ENCODE measurements at places on chromosomes 1 and 21.

DNA sequence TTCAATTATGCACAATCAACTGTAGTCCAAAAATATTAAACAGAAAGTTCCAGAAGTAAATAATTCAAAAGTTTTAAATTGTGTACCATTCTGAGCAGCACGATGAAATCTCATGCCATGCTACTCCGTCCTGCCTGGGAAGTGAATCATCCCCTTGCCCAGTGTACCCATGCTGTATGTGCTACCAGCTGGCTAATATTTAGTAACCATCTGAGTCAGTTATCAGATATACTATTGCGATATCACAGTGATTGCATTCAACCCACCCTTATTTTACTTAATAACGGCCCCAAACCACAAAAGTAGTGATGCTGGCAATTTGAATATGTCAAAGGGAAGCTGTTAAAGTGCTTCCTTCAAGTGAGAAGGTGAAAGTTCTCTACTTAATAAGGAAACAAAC lies 56.2 kb downstream of the EVI5 start:
- no peak for DNase-seq

GRCh38 chr1:53964109-53964508 lies 18.0 kb downstream of the LRRC42 start:
- DNase-seq = no peak

DNA sequence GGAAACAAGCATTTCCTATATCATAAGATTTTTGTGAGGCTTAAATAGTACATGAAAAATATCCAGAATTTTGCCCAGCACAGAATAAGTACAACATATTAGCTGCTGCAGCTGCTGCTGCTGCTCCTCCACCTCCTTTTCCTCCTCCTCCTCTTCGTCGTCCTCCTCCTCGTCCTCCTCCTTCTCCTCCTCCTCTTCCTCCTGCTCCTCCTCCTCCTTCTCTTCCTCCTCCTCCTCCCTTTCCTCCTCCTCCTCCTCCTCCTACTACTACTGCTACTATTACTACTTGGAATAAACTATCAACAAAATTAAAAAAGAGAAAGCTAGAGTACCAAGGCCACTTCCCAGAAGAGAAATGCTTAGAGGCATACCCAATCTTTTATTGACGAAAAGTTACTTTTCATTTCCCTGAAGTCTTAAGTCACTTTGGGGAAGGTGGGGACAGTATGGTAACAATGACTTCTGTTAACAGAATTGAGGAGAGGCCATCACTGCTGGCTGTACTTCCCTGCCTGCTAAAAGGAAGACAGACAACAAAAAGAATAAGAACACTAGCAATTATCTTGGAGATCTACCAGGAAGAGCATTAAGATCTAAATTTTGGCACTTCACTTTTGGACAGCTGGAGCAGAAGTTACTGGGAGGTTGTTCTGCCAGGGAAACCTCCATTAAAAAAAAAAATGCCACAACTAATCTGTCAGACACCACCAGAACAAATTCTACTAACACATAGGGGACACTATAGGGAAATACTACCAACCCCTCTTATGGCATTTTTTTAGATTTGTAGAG lies 7.1 kb downstream of the DENND1B start:
- no peak for DNase-seq

GRCh38 chr1:50853325-50853724 lies 106.7 kb downstream of the FAF1 start:
- no peak for DNase-seq

- DNase-seq = peak; percentile 70
These were observed at the start of gene MARCKSL1 for GRCh38 chr1:32335790-32336590. TSS of gene MARCKSL1 (minus strand) at chr1:32336233. CDS start at chr1:32336033, 200 bp downstream.

DNA sequence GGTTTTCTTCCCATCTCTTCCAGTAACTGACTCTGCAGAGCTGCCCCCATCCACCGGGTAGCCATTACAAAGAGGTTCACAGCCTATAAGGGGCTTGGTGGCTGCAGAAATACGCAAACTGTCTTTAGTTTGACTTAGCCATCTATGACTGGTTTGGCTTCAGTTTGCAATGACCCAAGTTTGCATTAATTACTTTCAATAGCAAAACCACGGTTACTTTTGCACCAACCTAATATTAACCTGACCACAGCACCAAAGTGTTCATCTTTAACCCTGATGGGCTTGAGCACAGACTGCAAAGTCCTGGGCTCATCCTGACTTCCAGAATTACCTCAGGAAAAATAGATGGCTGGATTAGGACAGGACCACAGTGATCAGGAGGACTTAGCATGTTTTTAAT lies 2.2 kb upstream of the HAO2 start:
- no peak for DNase-seq

GRCh38 chr1:46940307-46940706 lies 969 bp downstream of the CYP4A11 start:
- DNase-seq = no peak

DNA sequence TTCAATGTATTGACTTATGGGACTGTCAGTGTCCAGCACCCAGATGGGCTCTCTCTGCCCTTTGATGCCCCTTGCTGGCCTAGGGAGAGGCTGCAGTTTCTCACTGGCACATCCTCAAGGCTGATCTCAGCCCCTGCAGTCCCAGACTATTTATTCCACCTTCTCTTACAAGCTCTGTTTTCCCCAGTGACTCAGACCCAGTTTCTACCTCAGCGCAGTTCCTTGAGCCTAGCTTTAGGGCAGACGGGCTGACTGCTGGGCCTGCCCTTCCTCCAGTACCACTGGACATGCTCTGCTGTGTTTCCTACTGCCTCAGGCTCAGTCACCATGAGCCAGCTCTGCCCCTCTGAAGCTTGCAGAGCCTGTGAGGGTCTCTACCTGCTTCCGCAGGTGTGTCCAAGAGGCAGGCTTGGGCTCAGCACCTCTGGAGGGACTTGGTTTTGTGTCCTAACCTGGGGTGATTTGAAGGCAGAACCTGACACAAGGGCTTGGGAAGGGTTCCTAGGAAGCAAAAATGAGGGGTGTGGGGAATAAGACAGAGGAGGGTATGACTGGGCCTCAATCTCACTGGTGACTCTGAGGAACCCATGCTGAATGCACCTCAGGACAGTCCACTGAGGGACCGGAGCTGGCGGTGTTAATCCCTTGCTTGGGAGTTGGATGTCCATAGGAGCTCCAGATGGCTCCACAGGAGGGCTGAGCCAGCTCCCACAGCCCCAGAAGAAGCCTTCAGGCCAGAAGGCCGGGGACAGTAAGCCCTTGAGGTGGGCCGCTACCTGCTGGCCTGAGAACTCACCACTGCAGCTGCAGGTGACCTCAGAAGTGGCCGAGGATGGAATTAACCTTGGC lies 689.9 kb downstream of the MATN1 start:
- DNase-seq = no peak

DNA sequence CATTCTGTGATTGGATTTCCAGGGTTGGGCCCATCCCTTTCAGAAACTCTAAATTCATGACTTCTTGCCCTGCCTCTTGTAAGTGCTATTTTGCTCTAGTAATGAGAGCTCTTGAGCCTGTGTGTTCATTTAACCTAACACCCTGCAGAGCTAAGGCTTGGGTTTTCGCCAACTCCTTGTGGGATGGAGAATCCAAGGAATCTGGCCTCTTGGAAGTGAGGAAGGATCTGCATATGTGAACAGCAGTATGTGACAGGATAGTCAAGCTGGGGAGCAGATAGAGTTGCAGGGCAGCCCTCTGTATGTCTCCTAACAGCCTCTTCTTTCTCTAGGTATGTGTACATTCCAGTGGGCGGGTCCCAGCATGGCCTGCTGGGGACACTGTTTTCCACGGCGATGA lies 258.9 kb downstream of the HHAT start:
- no peak for DNase-seq

- DNase-seq = no peak
These were observed 8.4 kb downstream of the UBASH3A start for GRCh38 chr21:42411891-42412635.

GRCh38 chr1:34164771-34165391 lies at the start of gene CSMD2:
TSS of gene CSMD2 (minus strand) at chr1:34165230. CDS start at chr1:34165097, 133 bp downstream.
- DNase-seq = no peak

GRCh38 chr1:211013346-211014240 lies 120.4 kb downstream of the KCNH1 start:
- no peak for DNase-seq

GRCh38 chr1:15337656-15338402 lies 71.9 kb upstream of the EFHD2 start:
- DNase-seq = no peak

DNA sequence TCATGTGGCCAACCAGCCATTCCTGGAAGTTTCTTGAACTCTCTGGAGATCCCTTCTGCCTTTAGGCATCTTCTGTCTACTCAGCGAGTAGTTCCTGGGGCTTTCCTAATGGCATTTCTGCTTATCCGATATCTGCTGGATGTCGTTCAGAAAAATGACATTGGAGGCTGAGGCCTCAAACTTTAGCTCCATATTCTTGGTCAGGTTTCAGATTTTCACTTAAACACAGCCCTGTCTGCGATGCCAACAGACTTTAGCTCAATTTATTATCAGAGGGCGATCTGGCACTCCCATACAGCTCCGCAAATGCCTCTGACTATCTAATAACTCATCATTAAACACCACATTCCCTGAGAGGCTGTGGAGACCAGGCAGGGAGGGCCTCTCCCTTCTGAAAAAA lies 46.3 kb upstream of the ETS2 start:
- no peak for DNase-seq

DNA sequence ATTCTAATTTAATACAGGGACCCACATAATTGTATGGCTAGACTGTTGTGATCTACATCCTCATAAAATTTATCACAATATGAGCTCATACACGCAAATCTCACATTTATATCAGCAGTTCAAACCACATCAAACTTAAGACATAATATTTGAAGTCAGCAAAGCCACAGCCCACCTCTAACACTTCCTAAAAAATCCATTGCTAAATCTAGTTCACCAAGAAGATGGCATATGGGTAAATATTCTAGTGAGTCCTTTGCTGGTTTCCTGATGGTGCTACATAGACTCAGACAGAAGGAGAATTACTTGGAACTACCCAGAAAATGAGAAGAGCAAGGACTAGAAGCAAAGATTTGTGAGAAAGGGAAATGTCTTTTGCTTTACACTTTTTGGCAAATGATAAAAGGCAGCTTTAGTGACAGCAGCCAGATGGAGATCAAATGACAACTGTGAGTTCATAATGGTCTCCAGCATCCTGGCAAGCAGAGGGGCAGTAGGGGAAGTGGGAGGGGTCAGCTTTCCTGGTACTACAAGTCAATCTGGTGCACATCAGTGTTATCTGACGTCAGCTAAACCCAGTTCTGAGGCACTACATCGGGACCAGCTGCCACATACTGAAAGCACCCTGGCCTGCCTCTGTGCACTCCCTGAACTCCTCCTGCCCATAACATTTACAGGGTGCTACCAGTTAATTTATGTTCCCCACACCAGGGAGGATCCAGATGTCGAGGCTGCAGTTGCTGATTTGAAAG lies 10.6 kb upstream of the GADD45A start:
- DNase-seq = no peak

DNA sequence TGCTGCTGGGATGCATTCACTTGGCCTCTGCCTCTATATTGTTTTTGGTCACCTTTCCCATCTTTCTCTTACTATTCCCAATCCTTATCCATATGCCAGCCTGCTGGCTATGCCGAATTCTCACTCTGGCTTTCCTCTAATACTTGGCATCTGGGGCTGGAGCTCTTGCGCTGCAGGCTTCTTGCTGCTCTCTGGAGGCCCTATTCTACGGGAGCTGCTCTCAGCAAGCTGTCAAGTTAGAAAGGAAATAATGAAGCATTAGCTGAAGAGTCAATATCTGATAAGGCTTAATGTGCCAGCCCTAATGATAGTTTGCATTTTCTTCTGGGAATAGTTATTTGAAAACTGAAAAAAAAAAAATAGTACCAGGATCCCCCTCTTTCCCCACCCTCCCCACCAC lies 125.3 kb upstream of the CYYR1 start:
- no peak for DNase-seq

- no peak for DNase-seq
These were observed 128.8 kb downstream of the ADSS2 start for GRCh38 chr1:244322791-244323521.

DNA sequence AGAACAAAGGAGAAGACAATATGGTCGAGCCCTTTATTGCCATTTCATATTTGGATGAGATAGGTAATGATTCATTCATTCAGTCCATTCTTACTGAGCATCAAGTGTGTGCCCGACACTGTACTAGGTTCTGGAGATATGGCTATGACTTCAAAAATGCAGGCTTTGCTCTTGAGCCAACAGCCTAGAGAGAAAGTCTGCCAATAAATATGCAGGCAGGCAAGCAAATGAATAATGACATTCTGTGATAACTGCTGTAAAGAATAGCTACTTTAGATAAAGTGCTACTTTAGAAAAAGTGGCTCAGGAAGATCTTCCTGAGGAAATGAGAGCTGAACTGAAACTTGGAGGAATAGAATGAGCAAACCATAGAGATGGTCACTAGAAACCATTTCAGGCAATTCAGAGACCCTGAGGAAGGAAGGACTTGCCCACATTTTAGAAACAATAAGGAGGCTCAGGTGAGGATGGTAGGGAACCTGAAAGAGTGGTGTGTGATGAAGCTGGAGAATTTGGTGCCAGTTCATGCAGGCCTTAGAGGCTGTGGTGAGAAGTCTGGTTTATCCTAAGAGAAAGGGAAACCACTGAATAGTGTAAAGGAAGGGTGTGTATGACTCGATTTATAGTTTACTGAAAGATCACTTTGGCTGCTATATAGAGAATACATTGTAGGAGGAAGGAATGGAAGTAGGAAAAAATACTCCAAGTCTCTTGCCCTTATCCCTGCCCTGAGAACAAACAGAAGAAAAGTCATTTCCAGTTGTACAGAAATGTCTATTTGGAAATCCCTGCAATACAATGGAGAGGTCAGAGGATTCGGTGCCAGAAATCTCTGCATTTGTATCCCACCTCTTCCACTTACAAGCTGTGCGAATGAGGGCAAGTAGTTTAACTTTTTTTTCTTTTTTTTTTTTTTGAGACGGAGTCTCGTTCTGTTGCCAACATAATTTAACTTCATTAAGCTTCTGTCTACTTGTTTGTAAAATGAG lies 167.9 kb downstream of the VPS13D start:
- no peak for DNase-seq

- no peak for DNase-seq
These were observed 30.3 kb downstream of the KIFAP3 start for GRCh38 chr1:170044187-170044586.

DNA sequence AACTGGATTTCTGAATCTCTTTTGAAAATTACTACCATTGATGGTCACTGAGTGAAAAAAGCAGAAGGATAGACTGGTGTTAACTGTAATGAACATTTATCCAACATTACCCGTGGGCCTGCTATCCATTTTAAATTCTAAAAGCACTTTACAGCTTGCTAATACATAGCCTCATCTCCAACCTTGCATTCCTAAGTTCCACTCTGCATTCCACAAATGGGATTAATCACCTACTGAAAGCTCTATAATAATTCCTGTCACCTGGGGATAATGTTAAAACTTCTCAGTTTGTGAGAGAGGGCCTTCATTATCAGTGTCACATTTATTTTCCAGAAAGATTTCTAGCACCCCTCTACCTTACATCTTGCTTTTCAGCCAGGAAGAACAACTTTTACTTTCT lies 38.2 kb downstream of the PTPRC start:
- no peak for DNase-seq
